ENCODE measurements at places on chromosomes 3 and 15.

DNA sequence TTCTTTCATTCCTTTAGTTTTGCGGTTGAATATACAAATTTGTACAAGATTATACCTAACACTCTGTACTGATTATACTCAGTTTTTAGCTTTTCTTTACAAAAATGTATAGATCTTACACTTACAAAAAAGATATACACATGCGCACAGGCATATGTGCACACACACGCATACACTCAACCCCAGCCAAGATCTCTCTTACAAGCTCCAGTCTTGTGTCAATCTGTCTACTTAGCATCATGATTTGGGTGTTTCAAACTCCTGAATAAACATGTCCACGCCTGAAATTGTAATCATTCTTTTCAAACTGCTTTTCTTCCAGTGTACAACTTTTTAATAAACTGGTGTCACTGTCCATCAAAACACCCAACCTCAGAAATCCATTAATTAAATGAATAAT is 180.7 kb downstream of the NAALADL2 start:
- no peak for DNase-seq

DNA sequence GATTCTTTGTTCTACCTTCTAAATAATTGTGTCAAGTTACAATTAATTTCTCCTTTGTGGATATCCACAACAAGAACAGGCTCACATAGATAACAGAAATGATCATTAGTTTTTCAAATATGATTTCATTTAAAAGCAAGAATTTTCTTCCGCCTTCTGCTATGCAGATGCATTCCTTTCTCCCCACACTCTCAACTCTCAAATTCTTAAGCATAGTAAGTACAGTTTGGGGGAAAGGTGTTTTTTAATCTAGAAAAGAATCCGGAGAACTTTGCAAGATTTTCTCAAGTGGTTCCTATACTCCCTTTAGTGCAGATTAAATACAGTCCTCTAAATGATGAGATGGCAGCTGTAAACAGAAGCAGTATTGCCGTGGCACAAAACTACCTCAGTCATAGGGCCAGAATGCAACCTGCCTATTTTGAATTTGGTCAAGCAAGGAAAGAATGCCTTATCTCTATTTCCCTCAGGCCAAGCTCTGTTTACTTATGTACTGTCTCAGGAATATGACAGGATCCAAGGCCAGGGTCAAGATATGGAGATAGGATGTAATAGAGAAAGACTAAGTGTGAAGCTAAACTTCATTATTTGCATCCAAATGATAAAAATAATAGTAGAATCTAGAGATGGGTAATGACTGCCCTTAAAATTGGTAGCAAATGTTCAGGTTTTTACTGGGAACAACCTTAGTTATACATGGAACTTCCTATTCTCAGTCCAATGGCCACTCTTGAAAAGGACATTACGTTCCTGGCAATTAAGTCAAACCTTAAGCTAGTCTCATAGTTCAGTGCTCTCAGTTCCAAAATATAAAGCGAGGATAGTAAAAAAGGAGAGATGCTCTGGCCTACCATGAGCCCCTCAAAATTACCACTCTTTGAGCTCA is 77.3 kb upstream of the PHLDB2 start:
- DNase-seq = no peak

DNA sequence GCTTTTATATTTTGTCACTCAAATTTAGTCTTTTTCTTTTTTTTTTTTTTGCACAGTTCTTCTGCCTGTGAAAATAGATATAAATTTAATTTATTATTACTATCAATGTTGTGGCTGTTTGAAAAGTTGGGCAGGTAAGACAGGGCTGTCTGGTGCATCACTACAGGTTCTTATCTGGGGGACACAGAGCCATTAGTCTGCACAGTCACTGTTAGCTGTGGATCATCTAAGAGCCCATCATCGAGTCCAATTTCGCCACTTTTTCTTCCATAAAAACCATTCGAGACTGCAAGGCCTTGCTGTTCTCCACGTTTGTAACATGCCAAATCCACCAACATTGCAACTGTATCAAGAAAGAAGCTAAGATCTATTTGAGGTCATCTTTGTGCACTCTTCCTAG is 325.6 kb upstream of the UMPS start:
- no peak for DNase-seq

DNA sequence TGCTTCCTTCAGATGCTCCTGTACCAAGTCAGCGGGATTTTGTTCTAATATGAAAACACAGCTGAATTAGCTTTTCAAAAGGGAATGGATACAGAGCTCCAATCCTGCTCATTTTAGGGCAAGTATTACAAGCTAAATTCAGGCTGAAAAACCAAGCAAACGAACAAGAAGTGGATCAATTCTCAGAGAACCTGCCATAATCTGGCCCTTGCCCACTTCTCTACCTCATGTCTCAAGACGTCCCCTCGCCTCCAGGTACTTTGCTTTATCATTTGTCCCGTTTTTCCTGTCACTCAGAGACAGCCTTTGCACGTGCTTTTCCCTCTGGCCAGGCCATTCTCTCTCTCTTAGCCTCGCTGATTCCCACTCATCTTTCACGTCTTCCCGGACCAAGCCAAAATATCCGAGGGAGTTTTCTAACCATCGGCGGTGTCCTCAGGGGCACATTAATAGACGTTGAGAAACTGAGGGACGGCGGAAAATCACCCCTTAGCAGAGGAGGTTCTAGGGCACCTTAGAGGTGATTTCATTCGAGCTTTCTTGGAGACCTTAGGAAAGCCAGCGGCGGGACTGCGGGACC is 654 bp downstream of the SUSD5 start:
- DNase-seq = peak; percentile 20

DNA sequence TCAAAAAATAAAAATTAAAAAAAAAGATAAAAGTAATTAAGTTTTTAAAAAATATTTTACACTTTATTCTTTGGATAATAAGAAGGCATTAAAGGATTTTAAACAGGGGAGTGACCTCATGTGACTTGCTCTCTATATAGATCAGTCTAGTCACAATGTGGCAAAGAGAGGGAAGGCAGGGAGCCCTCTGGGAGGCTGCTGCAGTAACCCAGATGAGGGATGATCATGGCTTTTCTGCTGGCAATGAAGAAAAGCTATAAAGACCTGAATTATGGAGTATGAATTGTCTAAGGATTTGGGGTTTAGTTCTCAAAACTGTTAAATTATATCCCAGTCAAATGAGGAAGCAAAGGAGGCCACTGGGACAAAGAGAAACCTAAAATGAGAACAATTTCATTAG is 58.1 kb downstream of the SUMF1 start:
- no peak for DNase-seq
